ENCODE measurements at places on chromosomes 1 and 21. TPM values are rescaled to one million over a fixed set of nuclear protein-coding genes. Genes with fewer than 3 reads are reported as not detected.

Gene DIO1
- not detected for total RNA-seq

Gene S100A2
- 0.66 TPM for total RNA-seq

Gene FLG2
- total RNA-seq: not detected

Gene ADPRS
- 29.0 TPM for total RNA-seq

Gene TRIM46
- total RNA-seq: 12.2 TPM

Gene SELENBP1
- not detected for total RNA-seq

Gene BACE2
- 0.89 TPM for total RNA-seq

Gene RIPK4
- 0.63 TPM for total RNA-seq

Gene TEDDM1
- total RNA-seq: not detected

Gene GJA8
- not detected for total RNA-seq

Gene FBXO2
- total RNA-seq: 6.3 TPM

Gene ESRRG
- total RNA-seq: 0.13 TPM

Measured in T-cell (primary cell).